NCI-H1436 treated with DMSO at 0.1 percent for 48 hours (cell line): ENCODE measurements at places on chromosomes 7 and 10.
A peak's percentile ranks its signal among the peaks of the same experiment; 100 is the strongest.

DNA sequence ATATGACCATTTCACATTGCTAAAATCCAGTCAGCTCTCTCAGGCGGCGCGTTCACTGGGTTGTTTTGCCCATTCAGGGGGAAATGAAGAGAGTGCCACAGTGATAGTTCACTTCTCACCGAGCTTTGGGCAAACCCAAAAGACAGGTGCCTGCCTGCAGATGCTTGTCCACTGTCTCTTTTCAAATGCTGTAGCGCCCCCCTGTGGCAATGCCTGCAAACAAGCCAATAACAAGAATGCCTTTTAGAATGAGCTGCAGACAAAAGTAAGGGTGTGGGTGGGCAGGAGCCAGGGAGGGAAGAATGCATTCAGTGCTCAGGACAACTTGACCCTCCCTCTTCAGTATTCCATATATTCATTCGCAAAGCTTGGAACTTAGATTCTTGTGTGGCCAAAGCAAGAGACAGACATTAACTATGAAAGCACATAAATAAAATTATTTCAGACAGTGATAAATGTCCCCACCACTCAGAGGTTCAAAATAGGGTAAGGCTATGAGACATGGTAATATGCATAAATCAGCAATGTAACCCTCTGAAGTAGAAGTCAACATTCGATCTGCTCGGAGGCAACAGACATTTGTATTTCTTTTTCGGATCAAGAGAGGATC lies 86.9 kb downstream of the JAZF1 start:
- DNase-seq, result peak; percentile 23

DNA sequence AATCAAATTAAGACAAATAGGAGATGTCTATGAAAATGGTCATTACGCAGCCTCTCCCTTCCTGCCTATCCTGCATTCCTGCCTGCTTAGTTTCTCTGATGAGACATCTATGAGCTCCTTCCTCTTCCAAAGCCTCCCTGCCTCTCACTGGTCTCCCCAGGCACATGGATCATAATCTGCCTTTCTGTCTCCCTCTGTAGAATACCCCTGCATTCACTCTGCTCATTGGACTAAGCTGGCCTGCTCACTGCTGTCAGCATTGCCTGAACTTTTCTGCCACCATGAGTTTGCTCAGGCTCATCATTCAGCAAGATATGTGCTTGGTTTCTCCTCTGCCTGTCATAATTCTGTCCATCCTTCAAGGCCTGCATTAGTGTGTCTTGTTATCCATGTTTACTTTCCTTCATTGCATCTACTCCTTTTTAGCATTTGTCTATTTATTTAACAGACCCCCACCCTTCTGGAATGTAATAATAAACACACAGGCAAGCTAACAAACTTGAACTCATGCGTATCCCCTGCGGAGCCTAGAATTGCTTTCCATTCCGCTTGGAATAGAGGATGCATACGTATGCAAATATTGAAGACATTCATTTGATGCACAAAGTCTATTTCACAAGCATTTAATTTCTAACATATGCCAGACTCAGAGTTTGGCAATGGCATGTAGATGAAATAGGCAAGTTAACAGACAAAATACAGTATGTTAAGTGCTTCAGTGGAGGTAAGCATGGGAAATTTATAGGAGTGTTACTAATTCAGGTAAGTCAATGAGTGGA lies 88.3 kb downstream of the PTPRZ1 start:
- DNase-seq, result peak; percentile 50

DNA sequence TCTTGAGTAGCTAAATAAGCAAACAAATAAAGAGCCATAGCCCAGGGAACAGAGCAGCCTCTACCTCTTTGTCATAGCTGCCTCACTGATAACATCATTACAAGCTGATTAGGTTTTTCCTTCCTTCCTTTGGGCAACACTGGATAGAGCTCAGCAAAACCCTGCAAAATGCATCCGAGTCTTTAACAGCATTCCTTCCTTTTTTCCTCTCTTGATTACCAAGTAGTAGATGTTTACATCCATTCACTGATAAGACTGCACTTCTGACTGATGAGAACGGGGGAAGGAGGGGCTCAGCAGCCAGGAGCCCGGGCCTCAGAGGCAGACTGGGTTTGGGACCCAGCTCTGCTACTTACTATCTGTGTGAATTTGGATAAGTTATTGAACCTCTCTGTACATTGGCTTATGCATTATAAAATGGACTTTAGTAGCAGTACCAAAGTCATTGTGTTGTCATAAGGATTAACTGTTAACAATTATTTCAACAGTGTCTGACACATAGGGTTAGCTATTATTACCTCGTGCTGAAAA lies 214.2 kb downstream of the ANK3 start:
- no peak for DNase-seq

- no peak for DNase-seq
Observed at GRCh38 chr7:155011086-155011485, 8.2 kb upstream of the PAXIP1 start.

DNA sequence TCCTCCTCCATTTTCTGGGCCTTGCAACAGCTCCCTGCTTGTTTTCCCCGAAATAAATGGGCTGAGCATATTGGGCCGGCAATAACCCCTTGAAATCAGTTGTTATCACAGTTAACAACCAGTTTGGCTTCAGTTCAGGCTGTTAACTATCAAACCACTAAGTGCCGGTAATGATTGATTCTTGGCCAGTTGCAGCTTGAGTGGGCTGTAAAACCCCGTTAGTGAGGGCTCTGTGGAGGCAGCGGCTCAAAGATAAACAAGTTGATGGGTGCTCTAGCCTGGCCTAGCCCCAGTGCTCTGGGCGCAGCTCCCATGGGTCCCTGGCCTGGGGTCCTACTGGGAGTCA lies 8.3 kb downstream of the FGF8 start:
- no peak for DNase-seq

- DNase-seq, result no peak
Observed at GRCh38 chr7:159143780-159144757, 598 bp downstream of the VIPR2 start.

- DNase-seq, result no peak
Observed at GRCh38 chr7:121449735-121450240, 53.7 kb upstream of the FAM3C start.

DNA sequence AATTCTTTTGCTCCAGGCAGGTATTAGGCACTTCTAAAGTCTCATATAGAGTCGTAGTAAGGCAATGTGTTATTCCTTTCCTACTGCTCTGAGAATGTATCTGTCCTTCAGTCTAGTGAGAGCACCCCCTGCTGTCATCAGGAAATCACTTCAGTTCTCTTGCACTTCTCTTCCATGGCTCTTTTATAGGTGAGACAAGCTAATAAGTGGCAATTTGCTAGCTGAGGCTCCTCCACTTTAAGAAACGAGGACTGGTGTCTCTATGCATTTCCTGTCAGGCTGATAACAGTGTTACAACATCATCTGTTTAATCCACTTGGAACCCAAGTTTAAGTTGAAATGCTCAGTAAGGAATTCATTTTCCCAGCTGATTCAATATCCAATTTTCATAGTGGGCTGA lies 350.6 kb downstream of the TFEC start:
- DNase-seq, result peak; percentile 13

DNA sequence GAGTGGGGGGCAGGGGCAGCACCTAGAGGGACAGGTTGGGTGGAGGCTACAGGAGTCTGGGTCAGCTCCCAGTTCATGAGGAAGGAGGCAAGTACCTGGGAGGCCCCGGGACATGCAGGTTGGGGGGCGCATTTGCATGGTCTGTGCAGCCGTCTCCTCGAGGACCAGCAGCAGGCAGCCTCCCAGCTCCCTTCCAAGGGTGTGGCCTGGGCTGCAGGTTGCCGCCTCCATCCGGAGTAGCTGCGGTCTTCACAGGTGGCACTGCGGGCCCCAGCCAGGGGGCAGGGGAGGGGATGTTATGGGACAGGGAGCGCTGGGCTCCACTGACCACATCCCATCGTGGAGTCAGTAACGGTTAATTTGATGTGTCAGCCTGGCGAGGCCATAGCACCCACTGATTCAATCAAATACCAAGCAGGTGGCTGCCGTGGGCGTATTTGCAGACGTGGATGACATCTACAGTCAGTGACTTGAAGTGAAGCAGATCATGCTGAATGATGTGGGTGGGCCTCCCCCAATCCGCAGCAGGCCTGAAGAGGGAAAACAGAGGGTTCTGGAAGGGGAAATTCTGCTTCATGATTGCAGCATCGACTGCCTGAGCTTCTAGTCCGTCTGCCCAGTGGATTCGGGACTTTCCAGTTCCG lies 81.6 kb downstream of the PRKAG2 start:
- no peak for DNase-seq

DNA sequence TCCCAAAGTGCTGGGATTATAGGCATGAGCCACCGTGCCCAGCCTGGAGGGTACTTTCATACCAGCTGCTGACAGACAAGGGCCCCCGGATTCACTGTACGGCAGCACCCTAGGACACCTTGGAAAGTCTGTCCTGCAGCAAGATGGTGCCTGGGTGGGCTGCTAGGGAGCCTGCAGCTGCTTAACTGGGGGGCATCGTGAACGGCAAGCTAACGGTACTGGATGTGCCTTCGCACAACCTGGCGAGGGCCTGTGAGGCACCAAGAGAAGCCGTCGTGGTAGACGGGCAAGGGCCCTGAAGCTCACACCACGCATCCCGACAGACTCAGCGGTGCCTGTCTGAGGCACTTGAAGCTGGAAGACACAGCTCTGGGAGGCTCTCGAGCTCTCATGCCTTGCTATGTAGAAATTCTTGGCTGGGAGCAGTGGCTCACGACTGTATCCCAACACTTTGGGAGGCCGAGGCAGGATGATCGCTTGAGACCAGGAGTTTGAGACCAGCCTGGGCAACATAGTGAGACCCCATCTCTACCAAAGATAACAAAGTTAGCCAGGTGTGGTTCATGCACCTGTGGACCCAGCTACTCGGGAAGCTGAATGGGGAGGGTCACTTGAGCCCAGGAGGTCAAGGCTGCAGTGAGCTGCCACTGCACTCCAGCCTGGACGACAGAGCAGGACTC lies 9.4 kb downstream of the BRAT1 start:
- DNase-seq, result no peak

- DNase-seq, result no peak
Observed at GRCh38 chr7:99653754-99654153, 26.0 kb downstream of the CYP3A5 start.

DNA sequence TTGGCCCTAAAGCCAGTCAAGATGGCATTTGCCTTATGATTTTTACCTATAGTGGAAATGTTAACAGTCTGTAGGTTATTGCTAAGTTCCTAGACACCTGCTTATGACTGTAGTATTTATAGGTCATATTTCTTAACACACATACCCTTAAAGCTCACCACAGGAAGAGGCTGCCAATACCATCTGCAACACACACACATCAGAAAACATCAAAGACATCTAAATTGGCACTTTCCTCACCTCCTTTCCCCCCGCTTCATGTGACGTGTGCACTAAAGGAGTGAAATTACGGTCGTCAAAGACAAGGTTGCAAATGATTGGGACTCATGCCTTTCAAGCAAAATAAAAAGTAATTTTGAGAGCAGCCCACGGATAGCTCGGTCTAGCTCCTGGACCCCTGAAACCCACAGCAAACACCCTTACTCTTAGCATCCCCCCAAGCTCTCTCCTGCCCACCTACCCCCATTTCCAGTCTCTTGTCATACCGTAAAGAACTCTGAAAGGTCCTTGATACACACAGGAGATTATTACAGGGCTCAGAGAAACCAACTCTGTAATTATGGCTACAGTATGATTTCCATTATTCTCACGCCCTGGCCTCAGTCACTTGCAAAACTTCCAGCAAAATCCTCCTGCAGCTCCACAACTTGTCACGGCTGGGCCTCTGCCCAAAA lies 90.5 kb downstream of the PLXNA4 start:
- DNase-seq, result no peak

DNA sequence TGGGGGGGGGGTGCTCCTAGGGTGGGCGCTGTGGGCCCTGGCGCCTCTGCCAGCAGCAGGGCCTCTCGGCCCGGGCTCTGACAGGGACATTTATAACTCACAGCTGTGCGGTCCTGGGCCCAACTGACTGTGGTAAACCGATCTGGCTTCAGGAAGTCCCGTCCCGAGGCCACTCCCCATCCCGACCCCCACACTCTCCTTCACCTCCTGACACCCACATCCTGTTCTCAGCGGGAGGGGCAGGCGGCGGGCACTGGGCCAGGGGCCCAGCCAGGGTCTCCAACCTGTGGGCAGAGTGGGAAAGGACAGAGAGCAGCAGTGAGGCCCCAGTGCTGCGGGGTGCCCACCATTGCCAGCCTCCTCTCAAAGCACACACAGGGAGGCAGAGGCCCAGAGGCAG lies 69.1 kb downstream of the ZMIZ1 start:
- DNase-seq, result no peak

DNA sequence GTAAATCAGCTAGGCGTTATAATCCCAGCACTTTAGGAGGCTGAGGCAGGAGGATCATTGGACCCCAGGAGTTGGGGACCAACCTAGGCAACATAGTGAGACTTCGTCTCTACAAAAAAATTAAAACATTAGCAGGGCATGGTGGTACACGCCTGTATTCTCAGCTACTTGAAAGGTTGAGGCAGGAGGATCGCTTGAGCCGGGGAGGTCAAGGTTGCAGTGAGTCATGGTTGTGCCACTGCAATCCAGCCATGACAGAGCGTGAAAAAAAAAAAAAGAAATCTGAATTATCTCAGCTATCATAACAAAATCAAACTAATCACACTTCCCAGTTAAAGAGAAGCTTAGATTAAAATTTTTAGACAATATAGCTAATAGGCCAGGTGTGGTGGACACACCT lies 35.3 kb downstream of the ATAD1 start:
- DNase-seq, result no peak

GRCh38 chr10:129825221-129825620 lies 138.9 kb downstream of the EBF3 start:
- DNase-seq, result no peak

GRCh38 chr10:24432478-24433416 lies 223.8 kb downstream of the KIAA1217 start:
- no peak for DNase-seq
